Activated CD4-positive, CD25-positive, alpha-beta regulatory T cell (primary cell): ENCODE measurements at places on chromosomes 12 and 14.

- no peak for DNase-seq
Measured at GRCh38 chr12:90990611-90991010, 14.2 kb downstream of the EPYC start.

- DNase-seq = no peak
Measured at GRCh38 chr12:94679554-94680195, 29.3 kb upstream of the TMCC3 start.

DNA sequence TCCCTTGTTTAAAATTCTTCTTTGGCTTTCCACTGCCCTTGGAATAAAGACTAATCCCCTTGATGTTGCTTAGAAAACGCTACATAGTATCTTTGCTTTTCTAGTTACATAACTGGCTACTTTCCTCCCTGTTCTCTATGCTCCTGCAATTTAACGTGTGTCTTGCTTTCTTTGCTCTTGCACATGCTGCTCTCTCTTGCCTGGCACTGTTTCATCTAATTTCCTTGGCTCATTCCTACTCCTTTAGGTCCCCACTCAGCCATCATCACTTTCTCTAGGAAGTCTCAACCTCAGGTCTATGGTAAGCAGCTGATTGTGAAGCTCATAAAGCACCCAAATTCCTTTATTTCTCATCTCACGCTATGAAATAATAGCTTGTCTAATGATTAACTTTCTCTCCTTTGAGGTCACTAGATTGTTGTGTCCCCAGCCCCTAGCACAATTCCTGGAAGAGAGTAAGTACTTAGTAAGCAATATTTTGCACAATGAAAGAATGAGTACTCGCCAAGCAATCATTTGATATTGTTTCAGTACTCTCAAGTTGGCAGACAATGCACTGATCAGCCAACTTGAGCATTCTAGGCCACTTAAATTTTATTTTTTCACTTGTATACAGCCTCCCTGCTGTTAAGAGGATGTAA is 3.3 kb downstream of the ALDH6A1 start:
- no peak for DNase-seq

- no peak for DNase-seq
Measured at GRCh38 chr12:61530456-61530855, 729.7 kb upstream of the USP15 start.

DNA sequence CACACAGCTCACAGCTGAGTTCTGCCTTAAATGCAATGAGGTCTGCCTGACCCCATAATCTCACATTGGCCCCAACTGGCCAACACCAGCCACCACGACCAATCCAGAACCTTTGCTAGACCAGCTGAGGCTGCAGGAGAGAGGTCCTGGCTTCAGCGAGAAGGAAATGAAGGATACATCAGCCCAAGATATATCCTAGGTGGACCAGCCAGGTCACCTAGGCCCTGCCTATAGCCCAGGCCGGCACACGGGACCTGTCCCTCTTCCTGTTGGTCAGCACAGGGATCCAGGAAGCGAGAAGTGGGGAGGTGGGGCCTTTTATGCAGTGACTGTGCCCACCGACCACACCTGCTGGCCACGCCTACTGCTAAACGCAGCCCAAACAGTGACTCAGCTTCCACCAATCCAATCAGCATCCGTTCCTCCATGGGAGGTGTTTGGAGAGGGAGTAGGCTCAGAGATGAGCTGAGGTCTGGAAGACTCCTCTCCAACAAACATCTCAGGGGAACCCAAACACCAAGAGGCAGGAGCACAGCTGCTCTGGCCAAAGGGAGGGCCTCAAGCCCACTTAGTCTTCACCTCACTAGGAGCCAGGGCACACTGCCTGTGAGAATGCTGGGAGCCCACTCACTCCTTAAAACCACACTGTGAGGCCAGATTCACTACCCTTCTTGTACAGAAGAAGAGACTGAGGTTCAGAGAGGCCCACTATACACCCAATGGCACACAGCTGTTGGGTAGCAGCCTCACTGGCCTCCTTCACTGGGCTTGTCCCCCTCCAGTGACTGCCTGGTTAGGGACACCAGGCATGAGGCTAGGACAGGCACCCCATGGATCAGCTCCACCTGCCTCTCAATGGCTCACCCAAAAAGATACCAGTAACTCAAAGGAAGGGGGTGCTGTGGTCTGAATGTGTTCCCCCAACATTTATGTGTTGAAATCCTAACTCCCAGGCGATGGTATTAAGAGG is 51.3 kb upstream of the PPP2R5C start:
- DNase-seq = no peak

- DNase-seq = no peak
Measured at GRCh38 chr12:79661629-79662028, 29.1 kb downstream of the PAWR start.
